ENCODE measurements at places on chromosomes 7 and 10.

DNA sequence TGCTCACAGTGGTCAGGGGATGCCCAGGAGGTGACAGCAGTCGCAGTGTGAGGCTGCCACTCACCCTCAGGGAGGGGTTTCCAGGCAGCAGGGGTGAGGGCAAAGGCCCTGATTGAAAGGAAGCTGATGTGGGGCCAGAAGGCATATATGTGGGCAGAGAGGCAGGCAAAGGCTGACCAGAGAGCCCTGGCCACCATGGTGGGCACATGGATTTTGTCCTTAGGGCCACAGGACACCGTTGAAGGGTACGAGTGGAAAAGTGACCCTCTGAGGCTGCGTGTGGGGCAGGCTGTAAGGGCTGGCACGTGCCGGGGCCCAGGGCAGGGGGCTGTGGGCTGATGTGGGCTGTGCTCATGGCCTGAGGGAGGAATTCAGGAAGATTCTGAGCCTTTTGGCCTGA is 57.5 kb upstream of the ZNF32 start:
- no peak for DNase-seq

DNA sequence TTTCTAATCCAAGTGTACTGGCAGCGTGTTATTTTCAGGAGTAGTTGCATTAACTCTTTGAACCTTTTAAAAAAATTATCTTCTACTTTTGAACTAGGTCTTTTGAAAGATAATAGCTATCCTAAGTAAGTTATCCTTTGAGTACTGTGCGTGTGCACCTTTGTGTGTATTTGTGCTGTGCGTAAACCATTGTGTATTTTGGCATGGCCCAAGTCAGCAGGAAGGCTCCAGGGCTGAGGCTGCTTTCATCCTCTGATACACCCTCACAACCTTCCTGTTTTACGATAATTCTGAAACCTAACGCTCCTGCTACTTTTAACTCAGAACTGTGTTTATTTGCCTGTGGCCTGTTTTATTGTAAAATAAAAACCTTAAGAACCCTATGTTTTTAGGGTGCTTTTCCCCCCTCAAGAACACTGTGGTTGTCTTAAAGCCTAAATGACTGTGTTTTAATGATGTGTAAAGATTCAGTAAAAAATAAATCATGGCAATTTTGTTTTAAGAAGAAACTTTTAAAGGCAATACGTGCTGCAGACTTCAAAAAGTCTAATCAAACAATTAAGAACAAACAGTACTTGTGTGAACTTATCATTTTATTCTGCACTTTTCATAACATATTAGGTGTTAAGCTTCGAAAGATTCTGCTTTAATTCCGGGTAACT is 57.5 kb downstream of the HDAC9 start:
- DNase-seq: no peak

DNA sequence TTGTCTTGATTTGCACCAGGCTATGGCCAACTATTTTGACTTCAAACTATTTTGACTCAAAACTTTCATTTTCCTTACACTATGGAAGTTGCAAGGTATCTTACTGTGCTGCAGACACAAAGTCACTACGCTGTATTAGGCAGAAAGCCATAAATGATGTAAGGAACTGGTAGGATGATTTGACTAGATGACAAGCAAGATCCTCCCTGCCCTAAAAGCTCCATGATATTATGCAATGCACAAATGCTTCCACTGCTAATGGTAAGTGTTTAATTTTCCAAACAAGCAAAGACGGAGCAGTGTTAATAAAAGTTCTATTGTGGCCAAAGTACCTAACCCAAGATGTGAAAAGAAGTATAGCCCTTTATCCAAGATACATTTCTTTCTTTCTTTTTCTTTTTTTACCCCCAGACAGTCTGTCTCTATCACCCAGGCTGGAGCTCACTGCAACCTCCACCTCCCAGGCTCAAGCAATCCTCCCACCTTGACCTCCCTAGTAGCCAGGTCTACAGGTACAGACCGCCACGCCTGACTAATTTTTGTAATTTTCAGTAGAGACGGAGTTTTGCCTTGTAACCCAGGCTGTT is 98.2 kb downstream of the ANK3 start:
- DNase-seq: no peak

DNA sequence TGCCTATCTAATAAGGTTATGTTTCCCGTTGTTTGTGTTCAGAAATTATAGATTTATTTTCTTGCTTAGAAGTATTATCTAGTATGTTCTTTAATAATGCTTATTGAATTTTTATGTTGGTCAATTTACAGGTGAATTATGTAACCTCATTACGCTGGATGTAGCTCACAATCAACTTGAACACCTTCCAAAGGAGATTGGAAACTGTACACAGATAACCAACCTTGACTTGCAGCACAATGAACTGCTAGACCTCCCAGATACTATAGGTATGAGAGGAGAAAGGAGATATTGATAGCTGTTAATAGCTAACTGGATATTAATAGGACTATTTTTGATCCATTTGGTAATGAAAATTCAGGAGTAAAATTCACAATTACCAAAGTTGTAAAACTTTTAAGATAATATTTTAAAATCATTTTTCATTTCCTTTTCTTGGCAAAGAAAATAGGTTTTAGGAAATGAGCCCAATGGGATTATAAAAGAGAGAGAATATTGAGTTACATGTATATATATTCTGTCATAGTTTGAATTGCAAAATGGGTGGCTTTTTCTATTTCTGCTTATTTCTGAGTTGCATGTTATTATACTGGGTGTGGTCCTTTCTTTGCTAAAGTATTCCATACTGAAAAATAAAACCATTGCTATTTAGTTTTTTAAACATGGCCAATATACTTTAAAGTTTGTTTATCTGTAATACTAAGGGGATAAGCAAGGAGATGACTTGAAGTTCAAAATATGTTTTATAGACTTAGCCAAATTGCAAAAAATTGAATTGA is 66.3 kb downstream of the SHOC2 start:
- no peak for DNase-seq

DNA sequence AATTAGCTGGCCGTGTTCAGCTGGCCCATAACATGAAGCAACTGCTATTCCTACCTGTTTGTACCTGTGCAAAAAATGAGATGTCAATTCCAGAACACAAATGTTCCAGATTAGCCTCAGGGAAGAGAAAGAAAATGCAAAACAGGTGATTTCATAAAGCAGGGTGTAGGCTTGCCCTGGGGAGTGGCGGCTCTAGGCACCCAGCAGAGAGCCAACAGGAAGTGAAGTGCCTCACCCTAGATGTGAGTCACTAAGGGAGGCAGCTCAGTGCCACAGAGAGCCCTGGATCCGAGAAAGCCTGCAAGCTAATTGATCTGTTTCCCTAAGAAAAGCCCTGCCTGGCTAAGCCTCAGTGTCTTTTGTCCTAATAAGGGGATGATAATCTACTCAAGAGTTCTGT is 240.0 kb downstream of the ARHGAP21 start:
- peak; percentile 84 for DNase-seq

GRCh38 chr7:66604198-66604597 is 24.5 kb upstream of the KCTD7 start:
- DNase-seq: no peak

GRCh38 chr10:38159004-38159403 is 64.9 kb downstream of the ZNF37A start:
- peak; percentile 3 for DNase-seq

DNA sequence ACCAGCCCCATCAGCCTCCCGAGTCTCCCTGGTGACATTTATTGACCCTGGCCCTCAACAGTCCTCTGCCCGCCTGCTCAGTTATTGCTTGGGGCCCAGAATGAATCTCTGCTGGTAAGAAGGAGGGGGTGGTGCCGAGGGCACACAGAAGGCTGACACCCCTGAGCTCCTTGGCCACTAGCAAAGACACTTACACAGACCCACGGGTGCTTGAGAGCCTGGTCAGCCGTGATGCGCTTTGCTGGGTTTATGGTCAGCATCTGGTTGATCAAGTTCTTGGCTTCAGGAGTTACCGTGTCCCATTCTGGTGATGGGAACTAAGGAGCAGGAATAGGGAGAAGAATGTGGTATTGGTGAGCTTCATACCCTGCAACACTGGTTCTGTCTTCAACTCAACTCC is 27.3 kb downstream of the CAMK2G start:
- DNase-seq: no peak

DNA sequence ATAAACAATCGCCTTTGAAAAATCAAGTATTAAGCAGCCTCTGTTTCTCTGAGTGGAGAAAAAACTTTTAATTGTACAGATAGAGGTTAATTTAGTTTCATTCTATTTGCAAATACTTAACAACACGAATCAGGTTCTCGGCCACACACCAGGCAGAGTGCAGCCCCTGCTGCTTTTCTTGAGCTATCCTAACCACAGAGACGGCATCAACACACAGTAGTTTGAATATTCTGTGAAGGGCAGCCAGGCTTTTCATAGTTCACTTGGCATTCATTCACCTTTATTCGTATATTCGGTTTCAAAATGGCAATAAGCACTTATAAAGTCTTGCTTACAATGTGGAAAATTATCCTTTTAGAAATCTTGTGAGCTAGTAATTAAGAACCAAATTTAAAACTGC is 5.7 kb downstream of the ADARB2 start:
- no peak for DNase-seq

DNA sequence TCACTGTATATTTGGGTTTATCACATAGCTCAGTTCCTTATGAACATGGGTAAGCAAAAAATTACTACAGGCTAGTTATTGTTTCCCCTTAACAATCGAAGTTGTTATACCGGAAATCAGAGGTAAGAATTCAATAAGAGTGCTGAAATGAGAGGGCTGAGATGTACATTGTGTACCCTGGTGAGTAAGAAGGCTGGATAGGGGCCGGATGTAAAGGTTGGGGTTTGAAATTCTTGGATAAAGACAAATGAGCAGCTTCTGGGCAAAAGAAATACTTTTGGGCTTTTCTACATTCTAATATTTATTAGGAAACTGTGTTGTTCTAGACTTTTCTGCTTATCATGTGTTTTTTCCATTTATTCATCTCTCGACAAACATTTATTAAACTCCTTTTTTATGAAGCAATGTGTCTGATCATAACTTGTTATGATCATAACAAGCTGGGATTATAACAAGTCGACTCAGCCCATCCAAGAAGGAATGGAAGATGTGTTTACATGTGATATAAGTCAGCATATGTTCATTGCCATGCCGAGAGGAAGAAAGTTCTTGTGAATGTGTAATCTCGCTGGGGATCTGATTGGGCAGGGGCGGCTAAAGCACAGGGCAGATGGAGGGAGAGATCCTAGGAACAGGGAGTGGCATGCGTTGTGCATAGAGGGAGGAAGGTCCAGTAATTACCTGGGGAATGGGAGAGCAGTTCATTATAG is 155.3 kb downstream of the PLXDC2 start:
- no peak for DNase-seq
